ENCODE measurements at places on chromosomes 6 and 20.

DNA sequence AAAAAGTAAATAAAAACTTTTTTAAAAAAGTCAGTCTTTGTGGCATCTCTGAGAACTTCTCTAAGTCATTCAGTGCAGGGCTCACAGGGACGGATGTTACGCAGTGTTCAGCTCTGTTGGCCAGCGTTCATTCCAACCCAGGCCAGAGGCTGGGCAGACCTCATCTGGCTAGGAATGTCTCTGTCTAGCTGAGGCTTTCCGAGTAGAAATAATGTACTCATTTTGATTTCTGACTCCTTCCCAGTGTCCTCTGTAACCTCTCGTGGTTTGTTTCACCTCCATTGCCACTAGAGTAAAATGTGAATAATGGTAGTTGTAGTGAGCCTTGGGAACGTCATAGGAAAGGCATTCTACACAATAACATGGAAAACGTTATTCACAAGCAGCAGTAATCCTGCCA lies 135.1 kb downstream of the TMEM242 start:
- no peak for DNase-seq

DNA sequence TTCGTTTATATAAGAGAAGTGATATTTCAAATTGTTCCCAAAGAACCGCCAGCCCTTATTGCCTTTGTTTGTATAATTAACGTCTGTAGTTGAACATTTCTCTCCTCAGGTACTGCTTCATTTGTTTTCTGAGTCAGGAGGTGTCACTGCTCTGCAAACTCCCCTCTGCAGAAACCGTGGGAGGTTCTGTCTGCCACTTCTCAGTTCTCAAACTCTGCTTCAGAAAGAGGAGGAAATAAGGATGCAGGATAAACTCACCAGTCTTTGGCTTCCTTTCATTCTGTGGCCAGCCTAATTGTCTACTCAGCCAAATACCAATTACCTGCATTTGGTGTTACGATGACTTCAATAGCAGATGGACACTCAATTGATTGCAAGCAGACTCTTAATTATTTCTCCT lies 149.8 kb downstream of the PAK5 start:
- DNase-seq, result no peak

DNA sequence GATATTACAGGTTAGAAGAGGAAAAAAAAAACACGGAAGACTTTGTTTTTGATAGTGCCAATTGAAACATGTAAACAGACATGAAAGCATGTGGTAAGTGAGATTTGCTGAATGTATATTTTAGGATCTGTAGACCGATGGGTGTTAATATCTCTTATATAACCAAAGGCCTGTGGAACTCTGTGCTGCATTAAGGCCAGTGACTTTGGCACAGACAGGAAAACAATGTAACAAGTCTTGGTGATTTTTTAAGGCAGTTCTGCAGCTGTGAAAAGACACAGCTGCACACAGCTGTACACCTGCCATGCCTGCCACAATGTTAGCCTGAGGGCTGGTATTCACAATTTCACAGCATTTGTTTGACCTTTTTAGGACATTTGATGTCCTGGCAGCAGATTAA lies 6.1 kb downstream of the SOBP start:
- DNase-seq, result no peak

DNA sequence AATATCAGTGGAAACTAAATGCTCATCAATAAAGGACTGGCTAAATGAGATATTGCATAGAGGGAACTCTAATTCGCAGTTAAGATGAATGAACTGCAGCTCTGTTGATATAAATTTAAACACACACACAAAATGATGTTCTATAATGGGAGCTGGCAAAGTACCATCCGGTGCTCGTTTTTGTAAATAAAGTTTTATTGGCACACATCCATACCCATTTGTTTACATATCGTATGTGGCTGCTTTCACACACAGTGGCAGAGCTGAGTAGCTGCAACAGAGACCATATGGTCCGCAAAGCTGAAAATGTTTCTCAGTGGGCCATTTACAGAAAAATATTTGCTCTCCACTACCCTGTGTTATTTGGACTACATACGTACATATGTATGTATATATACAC lies 120.7 kb downstream of the EDN3 start:
- no peak for DNase-seq

DNA sequence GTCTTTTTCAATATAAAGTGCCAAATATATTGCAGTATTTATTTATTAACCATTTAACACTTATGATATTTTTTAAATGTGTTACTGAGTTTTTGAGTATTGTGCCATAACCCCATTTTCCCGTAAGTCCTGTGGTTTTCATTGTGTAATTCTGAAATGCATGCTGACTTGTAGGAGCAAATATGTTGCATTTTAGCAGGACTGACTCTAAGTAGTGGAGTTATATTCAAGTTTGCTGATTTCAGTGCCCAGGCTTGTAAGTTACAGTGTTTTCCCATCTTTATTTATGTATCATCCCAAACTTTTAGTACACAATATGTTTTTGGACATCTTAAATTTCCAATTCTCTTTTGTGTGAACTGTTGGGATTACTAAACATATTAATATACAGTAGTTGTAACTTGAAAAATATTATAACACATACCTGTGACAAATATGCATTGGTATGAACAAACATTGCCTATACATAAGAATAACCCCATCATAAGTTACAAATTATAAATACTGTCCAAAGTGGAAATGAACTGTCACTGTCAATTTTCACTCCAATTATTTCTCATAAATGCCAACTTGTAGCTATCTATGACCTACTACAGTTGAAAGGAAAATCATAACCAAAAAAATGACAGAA lies 179.3 kb upstream of the RUNX2 start:
- no peak for DNase-seq

- DNase-seq, result no peak
Measured at GRCh38 chr6:145947108-145947720, 16.9 kb downstream of the SHPRH start.

- DNase-seq, result no peak
Measured at GRCh38 chr20:47876311-47877088, 91.2 kb upstream of the SULF2 start.

GRCh38 chr6:80921861-80922460 lies 815.5 kb downstream of the BCKDHB start:
- no peak for DNase-seq

DNA sequence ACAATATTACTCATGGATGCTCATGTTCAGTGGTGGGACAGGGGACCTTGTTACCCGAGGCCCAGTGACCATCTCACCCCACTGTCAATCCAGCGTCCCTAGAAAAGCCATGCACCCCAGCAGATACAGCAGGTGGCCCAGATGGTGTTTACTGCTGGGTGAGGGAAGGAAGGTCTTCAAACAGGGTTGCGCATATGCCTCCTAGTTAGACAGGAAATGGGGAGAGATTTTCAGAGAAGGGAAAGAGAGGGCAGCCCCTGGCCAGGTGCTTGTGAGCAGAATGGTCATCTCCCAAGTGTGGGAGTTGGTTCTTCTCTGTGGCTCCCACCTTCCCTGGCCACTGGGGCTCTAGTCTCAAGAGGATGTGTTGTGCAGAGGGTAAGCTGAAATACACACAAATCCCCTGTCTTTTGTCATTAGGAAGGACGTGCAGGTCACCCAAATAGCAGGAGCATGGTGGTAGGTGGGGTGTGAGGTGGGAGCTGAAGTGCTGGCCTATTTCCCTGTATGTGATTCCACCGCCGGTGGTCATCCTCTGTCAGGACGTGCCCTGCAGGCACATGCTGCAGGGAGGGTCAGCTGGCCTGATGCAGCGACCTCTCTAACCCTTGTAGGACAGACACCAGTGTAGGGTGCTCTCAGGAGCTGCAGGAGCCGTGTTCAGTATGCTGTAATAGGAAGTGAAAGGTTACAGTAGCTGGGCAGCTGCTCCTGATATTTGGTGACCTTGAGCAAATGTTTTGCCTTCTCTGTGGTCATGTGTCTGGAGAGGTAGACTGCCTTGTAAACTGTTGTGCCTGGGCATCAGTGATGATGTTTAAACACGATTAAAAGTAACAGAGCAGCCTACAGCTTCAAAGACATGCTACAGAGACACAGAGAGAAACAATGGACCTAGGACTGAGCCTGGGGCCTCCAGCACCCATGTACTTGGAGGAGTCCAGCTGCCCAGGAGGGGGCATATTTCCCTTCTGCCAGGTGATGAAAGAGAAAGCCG lies 3.2 kb upstream of the CST3 start:
- no peak for DNase-seq

Measured in DMS153 (cell line).